ENCODE measurements at places on chromosomes 7 and 10.
A peak's percentile ranks its signal among the peaks of the same experiment; 100 is the strongest.

DNA sequence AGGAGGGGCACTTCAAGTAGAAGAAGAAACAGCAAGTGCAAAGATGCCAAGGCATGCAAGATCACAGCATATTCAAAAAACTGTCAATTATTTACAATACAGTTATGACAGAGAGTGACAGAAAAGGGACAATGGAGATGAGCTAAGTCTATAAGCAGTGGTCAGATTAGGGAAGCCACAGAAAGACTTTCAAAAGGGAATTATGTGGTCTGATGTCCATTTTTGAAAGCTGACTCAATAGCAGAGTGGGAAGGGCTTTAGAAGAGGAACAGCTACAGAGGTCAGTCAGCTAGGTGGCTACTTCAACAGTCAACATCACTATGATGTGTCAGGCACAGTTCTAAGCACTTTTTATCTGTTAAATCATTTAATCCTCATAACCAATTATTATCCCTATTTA is 45.2 kb upstream of the SPOCK2 start:
- no peak for DNase-seq

DNA sequence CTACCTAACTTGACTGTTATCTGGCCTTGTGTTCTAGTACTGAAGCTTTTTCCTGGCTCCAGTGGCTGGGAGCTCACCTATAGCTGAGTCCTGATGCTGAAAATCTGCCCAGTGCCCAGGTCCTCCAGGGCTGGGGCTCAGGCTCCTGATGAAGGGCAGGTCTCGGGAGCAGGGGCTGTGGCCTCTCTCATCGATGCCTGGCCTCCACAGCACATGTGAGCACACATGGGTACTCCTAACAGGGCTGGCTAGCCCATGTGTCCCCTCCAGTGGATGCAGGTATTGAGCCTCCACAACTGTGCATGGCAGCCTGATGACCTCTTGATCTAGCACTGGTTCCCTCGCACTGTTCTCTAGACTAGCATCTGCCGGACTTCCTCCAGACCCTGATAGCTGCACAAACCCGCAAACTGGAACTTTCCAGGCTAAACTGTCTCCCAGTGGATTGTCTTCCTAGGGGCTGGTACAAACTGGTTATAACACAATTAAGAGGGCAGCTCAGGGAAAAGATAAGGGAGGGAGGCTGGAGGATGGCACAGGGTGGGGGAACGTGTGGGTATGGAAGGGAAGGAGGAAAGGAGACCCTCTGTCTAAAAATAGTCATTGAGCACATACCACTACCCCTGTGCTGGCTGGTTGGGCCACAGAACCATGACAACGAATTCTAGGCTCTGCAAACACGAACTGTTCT is 35.1 kb downstream of the PLAC9 start:
- no peak for DNase-seq

DNA sequence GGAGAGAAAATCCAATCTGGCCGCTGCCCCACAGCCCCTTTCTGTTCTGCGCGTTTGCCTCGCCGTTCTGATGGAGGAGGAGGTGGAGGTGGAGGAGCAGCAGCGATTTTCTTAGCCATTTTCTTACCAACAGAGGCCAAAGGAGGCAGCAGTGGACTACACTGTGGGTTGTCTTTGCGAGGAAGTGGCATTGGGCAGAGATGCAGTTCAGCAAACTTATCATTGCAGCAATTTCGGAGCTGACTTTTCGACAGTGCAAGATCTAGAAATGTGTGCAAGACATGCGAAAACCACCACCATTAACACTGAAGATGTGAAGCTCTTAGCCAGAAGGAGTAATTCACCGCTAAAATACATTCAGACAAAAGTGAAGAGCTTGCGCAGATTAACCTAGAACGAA is 1.9 kb upstream of the ARL4A start:
- DNase-seq, result peak; percentile 20

DNA sequence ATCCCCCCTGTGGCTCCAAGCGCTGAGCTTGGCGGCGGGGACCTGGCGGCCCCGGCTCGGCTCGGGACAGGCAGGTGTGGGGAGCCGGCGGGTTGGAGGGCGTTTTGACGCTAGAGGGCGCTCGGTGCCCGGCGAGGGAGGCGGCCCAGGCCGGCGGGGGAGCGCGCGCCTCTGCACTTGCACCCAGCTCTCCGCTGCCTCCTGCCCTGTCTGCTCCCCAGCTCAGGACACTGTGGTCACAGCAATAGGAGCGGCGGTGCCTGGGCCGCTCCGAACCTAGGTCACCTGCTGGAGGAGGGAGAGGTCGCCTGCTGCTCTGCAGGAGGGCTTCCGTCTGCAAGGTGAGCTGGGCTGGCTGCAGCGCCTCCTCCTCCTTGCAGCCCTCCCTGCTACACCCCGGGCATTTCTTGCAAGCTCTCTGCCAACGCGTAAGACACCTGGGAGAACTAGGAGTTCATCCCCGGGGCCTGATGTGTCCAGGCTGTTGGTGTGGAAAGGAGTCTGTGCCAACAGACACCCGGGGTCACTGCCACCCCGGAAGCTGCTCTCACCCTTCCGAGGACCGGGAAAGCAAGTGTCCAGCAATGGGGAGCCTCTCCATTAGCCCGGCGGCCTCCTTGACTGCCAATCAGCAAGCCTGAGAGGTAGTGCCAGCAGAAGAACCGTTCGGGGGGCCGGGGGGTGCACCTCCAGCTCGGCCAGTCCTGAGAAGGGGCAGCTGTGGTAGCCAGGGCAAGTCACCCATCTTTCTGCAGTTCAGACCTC is 620.4 kb downstream of the GALNT17 start:
- DNase-seq, result no peak

DNA sequence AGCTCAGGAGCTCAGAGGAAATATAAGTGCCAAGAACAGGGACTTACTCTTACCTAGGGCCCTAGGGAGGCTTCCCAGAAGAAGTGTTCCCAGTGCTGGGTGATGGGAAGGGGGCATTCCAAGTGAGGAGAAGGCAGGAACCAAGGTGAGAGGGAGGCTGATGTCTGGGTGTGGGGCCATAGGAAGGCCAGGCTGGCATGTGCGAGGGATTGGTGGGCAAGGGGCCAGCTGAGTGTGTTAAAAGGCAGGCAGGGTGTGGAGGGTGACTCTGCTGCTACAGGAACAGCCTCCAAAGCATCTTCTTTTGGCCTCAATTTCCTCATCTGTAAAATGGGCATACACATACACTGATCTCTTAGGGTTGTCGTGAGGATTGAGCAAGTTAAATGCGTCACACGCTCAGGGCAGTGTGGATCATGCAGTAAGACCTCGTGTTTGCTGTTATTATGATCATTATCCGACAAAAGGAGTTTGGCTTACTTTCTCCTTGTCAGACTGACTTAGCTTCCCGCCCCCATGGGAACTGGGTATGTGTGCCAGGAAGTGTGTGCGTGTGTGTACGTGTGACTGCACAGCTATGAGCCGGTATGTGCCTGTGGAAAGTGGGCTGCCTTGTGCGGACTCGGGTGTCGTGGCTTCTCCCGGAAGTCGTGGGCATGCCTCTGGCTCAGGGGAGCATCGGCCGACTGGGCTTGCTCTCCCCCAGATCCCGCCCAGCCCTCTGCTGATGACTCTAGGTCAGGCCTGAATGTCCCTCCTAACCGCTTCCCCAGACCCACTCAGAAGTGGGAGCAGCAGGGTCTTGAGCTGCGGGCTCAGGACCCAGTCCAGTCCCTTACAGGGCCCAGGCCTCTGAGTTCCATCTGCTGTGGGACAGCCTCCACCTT is 59.6 kb downstream of the NEURL1 start:
- DNase-seq, result no peak

GRCh38 chr10:15433850-15434537 is 62.9 kb upstream of the FAM171A1 start:
- peak; percentile 19 for DNase-seq

DNA sequence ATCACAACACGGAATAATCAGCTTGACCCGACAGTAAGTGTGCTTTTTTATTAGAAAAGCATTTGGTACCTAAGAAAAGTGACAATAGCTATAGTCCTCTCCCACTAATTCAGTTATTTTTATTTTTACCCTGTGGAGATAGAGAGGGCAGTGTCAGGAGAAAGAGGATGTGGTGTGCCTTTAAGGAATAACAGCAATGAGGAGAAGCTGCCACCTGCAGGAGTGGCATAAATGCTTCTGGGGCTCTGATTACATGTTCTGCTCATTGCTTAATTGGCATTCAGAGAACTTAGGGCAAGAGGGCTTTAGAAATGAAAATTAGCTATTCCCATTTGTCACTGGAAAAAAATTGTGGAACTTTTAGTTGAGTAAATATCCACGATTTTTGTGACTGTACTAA is 60.1 kb downstream of the DENND11 start:
- no peak for DNase-seq

- DNase-seq, result no peak
These were observed 48.6 kb upstream of the PPIF start for GRCh38 chr10:79298403-79299244.

DNA sequence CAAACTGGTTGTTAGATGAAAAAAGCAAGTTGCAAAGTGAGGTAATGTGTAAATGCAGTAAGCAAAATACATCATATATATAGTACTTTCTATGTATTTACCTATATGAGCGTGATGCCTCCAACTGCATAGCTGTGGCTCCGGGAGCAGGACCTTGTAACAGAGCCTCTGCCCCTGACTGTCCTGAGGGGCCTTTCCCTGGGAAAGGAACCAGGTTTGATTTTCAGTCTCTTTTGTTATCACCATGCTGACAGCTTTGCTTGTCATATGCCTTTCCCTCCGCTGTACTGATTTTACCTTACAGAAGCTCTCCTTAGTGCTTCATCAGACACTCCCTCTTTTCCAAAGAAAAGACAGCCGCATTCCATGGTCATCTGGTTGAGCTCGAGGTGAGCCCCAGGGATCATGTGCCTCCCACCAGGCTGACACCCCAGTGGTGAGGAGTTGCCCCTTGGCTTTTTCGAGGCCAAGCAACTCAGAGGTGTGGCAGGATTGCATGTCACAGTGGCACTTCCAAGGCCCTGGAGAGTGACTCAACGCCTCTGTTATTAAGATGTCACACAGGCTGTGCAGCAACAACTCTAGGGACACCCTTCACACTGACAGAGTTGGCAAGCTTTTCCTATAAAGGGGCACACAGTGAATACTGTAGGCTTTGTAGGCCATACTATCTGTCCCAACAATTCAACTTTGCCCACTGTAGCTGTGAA is 78.9 kb downstream of the ALOX5 start:
- no peak for DNase-seq

GRCh38 chr7:42690794-42691639 is 220.9 kb downstream of the C7orf25 start:
- DNase-seq, result no peak

DNA sequence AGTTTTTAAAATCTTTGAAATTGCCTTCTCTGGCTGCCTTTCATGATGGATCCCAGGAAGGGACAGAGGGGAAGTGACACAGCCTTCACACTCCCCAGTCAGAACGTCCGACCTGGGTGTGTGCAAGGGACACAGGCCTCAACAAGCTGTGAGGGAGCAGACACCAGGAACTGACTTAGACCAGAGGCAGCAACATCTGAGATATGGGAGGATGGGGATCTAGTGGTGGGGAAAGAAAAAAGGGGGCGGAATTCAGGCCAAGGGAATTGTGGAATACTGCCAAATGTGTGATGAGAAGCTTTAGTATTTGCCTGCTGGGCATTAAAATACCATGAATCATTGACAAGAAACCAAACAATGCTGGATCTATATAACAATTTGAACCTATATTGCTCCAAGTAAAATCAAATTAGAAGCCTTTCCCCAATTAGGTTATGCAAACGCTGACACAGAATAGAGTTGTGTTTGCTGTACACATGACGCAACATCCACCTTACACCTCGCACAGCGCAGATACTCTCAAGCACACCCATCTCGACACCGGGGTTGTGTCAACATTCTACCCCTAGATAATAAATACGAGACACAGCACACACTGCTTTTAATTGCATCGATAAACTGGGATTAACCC is 17.2 kb upstream of the MNX1 start:
- no peak for DNase-seq

DNA sequence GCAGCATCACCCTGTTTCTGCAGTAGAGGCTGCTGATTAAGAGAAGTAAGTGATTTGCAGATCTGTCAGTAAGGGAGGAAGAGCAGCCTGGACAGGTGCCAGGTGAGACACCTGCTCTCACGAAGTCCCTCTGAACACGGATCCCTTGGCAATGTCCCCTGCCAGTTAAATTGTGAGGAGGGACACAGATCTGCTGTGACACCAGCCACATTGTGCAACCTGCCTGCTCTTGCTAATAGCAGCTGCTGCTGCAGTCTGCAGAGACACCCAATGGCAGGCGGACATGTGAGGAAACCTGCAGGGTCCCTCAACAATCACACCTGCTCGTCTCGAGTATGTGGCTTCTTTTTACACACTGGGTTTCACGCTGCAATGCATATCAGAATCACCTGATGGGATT is 31.9 kb downstream of the ANXA11 start:
- DNase-seq, result no peak

- DNase-seq, result no peak
These were observed 64.3 kb downstream of the PDGFA start for GRCh38 chr7:455110-455928.

GRCh38 chr10:121426307-121426706 is 171.9 kb downstream of the FGFR2 start:
- DNase-seq, result no peak

DNA sequence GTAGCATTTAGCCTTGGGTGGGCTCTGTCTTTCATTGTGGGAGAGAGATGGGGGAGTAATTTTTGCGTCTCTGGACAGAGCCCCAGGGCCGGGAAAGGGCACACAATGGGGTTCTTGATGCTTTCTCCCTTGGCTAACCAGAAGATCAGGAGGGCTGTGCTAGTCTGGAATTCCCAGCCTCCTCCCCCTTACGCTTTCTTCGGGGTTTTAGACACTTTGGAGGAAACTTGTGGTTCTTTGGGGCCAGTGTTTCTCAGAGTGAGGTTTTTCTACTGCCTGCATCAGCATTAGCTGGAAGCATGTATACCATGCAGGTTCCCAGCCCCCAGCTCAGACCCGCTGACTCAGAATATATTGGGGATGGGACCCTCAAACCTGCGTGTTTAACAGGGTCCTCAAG is 7.0 kb downstream of the NEURL1 start:
- DNase-seq, result no peak

DNA sequence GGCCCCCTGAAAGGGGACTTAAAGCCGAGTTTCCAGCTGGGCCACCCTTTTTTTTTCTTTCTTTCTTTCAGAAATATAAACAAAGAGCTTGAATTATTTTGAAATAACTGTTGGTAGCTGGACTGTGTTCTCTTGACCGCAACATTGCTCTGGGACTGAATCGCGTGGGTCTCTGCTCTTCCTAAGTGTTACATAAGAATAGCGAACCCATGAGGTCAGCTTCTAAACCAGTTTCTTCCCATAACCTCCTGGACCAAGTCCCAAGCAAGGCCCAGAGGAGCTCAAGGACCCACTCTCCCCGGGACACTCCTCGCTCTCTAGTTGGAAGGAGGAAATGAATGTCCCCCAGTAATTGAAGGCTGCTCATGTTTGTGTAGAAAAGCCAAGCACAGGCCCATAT is 91.1 kb downstream of the CXCL12 start:
- no peak for DNase-seq

DNA sequence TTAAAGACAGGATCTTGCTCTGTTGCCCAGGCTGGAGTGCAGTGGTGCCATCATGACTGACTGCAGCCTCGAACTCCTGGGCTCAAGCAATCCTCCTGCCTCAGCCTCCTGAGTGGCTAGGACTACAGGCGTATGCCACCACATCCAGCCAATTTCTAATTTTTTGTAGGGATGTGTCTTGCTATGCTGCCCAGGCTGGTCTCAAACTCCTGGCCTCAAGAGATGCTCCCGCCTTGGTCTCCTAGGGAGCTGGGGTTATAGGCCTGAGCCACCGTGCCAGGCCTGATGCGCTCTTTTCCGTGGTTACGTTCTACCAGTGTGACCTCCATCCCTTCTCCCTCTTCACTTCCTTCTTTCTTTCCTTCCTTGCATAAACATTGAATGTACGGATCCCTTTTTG is 34.2 kb upstream of the IL15RA start:
- no peak for DNase-seq
